Activated CD4-positive, alpha-beta T cell treated with anti-CD3 and anti-CD28 coated beads for 24 hours (primary cell): ENCODE measurements at places on chromosomes 1 and 21.

GRCh38 chr1:32907435-32907834 lies 6.2 kb upstream of the TMEM54 start:
- DNase-seq = no peak

GRCh38 chr1:38121231-38121680 lies 74.7 kb upstream of the POU3F1 start:
- no peak for DNase-seq

GRCh38 chr1:242764161-242764560 lies 239.7 kb upstream of the PLD5 start:
- no peak for DNase-seq

DNA sequence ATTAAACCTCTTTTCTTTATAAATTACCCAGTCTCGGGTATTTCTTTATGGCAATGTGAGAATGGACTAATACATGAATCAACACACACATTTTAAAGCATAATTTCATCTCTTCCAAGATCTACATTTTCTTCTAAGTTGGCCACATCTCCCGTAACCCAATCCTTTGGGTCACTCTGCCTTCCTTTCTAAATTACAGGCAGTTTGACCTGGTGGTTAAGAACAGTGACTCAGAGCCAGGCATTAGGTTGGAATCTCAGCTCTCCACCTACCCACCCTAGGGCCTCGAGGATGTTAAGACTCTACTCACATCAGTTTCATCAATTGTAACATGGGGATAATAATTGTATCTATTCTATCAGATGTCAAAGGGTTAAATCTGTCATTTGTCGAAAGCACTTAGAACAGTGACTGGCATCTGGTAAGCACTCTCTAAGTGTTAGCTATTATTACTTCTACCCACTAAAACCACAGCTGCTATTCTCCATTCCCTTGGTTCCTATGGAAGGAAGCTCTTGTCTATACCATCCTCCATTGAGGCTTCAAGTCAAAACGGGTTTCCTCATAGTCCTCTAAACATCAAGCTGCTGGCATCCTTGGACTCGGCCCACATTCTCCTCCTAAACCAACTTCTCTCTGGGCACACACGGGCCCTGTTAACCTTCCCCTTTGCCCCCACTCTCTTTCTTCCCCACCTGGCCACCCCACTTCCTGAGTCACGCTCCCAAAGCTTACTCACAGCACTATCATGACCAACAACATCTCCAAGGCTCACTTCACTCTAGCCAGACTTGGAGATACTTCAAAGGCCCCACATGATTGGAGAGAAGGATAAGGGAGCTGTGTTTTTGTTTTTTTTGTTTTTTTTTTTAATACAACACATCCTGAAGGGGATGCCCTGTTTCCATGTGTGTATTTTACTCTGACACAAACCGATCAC lies 116.9 kb downstream of the TGFBR3 start:
- DNase-seq = no peak

DNA sequence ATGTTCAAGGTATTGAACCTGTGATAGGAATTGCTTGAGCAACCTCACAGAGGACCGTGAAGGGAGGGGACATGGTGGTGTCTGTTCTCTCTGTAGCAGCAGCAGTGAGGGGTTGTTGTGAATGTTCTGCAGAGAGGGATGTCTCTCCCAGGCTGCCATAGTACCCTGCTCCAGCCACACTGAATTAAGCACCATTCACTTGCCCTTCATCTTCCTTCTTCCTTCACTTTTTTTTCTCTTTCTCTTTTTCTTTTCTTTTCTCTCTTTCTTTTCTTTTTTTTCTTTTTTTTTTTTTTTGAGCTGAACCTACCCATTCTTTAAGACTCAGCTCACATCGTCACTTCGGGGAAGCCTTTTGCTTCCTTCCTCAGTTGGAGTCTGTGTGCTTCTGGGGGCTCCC lies 89.5 kb downstream of the CNIH3 start:
- no peak for DNase-seq

DNA sequence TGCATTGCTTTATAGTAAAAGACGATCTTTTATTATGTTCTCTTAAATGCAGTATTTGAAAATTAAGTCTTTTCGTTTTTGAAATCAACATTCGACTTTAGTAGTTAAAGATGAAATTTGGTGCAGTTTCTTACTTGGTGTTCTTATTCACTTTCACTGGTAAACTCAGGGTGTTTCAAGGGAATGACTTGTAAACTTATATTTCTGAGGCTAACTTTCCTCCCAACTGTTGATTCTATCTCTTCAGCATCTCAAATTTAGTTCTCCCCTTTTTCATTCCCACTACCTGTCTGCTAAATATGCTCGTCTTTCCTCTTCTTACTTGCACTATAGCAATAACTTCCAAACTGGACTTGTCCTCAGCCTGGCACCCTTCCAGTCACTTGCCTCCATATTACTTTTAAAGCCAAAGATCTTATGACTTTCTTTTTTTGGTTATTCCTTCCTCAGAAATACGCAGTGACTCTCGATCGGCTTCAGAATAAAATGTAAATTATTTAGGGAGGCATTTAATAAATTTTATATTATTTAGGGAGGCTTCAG lies 988 bp downstream of the SLC35A3 start:
- no peak for DNase-seq

DNA sequence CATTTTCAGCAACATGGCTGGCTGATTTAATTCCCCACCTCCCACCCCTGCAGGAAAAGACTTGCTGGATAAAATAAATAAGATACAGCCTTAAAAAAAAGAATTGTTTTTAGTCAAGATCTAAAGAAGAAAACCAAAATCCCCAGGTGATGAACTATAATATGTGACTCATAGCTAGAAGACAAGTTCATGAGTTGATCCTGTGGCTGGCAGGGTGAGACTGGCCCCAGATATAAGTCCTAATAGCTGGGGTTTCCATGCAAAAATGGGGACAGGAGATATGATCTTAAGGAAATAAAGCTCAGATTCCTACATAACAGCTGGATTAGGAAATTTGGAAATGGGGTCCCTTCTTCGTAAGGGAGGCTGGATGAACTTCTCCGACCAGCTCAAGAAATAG lies 21.9 kb upstream of the RGSL1 start:
- DNase-seq = no peak

DNA sequence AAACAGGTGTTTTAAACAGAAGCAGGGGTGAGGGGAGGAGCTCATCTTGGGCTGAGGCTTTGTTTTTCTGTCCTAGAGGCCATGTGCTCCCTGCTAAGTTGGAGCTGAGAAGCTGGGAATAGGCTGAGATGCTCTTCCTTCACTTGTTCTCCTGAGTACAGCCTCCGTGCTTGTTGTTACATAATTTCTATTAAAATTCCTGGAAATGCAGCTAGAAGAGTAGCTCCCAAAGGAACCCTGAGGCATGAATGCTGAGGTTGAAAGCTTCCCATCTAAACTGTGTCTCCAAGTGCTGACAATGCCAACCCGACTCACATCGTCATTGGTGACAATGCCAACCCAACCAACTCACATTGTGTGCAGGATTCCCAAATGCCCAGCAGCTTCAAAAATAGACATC lies 12.6 kb upstream of the ITPKB start:
- no peak for DNase-seq

- DNase-seq = no peak
These were observed 5.1 kb upstream of the OLFML2B start for GRCh38 chr1:162028726-162029125.

DNA sequence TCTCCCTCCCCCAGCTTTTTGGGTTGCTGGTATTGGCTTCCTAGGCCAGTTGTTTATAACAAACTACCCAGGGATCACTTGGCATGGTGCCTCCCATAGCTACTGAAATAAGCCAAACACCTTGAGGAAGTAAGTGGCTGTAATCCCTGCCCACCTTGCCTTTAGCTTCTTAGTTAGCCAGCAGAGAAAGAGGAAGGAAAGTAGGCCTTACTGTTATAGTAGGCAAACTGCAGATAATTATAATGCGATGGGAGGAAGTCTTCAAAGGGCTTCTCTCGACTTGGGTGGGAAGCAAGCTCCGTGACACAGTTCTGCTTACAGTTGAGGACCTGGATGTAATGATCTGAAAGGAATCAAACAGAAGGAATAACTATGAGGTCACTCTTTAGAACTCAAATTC lies 8.2 kb downstream of the P3H1 start:
- DNase-seq = no peak
